ENCODE measurements at places on chromosomes 11 and 22.

- no peak for DNase-seq
Measured at GRCh38 chr22:37499027-37499707, 13.0 kb upstream of the MFNG start.

DNA sequence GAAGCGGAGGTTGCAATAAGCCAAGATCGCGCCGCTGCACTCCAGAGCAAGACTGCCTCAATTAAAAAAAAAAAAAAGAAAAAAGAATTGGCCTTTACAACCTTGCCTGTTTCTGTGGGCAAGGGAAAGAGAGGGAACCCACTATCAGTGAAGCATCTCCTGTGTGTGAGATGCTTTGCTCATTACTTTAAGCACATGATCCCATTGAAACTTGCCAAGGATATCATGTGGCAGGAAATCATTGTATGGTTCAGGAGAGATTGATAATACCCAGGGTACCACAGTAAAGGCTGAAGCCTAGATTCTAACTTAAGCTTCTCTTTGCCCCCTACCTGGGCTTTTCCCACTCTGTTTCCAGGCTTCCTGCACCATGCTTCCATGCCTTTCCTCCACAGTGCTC, 3.6 kb downstream of the LDLRAD3 start:
- no peak for DNase-seq

GRCh38 chr11:29268733-29269132, 748.1 kb downstream of the KCNA4 start:
- DNase-seq, result no peak

DNA sequence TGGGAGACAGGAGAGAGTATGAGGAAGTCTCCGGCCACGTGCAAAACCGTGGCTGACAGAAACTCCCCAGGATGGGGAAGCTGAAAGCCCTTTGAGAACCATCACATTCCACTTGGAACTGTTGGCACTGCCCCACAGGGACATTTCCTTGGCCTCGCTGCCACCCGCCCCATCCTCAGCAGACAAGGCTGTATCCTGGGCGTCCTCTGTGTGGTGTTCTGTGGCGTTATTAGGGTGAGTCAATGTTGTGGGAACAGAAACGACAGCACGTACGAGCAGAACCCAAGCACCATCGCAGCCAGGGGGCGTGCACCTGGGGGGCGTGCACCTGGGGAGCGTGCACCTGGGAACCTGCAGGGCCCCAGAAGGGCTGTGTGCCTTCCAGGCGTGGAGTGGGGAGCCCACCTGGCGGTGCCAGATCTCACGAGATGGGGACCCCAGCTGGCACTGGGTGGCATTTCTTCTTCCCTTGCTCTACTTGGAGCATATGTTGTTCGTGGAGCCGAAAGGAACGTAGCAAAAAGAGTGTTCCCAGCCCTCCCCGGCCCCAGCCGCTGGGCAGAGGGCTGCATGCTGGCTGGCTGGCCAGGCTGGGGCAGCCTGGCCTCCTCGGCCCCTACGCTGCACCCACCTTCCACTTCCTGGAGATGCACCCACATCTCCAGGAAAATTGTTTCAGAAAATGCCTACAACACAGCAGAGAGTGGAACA, 35.4 kb downstream of the NFAM1 start:
- no peak for DNase-seq

DNA sequence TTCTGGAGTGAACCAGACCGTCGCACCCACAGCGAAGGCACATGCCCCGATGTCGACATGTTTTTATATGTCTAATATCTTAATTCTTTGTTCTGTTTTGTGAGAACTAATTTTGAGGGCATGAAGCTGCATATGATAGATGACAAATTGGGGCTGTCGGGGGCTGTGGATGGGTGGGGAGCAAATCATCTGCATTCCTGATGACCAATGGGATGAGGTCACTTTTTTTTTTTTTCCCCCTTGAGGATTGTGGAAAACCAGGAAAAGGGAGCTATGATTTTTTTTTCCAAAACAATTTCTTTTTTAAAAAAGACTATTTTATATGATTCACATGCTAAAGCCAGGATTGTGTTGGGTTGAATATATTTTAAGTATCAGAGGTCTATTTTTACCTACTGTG, 49.2 kb upstream of the OR4B1 start:
- DNase-seq, result no peak

- DNase-seq, result no peak
Measured at GRCh38 chr11:76673176-76674142, 2.9 kb upstream of the LRRC32 start.

- no peak for DNase-seq
Measured at GRCh38 chr11:112404112-112404511, 143.5 kb upstream of the PLET1 start.

GRCh38 chr11:89495951-89496350, 4.8 kb upstream of the NOX4 start:
- no peak for DNase-seq

DNA sequence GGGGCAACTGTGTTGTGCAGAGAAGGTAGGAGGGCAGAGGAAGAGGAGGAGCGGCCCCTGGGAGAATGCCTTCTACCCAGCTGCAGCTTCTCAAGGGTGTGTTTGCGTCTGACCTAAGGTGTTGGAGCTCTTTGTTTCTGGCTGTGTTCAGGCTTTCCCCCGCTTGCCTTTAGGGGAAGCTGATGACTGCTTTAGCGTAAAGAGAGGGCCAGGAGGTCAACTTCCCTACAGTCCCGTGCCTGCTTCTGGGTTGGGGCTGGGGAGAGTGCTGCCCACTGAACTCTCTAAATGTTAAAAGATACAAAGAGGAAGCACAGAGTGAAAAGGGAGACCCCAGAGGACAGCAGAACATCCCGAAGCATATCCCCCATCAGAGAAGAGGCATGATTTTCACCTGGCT, 99.2 kb downstream of the PTPRJ start:
- DNase-seq, result no peak

DNA sequence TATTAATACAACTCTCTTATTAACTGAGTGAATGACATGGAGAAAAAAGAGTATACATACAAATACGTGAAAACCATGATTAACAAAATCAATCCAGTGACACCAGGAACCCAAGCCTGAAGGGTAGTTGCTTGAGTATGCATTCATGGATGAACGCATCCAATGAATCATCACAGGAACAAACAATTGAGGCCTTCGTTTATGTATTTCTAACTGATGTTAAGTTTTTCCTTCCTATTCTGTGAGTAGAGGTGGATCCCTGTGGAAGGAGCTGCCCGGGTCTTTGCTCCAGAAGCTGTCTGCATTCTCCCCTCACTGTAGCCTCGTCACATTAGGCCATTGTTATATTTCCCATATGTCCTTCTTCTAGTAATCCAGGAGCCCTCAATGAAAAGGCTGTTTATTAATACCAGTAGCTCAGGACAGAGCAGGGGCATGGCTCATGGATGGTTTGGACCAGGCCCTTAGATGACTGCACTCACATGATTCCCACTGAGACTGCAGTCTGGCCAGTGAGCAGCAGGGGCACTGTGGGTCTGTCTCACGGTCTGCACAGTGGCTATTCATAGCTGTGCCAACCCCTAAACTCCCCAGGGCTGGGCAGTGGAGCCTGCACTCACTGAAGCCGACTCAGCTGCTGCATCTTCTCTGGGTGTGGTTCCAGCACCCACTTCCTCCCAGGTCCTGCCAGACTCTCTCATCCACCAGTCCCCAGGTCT, 128.1 kb upstream of the TOP3B start:
- DNase-seq, result no peak

- peak; percentile 64 for DNase-seq
Measured at GRCh38 chr22:19397734-19398104, 33.8 kb downstream of the HIRA start.

DNA sequence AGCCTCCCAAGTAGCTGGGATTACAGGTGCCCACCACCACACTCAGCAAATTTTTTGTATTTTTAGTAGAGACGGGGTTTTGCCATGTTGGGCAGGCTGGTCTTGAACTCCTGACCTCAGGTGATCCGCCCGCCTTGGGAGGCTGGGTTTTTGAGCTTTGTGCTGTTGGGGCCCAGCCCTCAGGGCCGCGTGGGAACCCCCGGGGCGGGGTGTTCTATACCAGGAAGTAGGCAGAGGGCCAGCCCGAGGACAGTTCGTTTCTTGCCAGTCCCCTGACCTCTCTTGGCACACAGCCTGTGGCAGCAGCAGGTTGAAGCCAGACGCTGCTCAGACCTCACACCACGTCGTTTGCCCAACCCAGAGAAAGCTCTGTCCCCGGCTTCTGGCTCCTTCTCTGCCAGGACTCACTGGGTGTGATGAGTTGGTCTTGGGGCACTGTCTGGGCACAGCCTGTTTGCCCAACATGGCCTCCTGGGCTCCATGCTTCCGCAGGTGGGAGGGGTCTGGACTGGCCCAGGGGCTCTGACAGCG, 24.9 kb upstream of the CHKA start:
- DNase-seq, result peak; percentile 71

GRCh38 chr11:68146704-68147474, 25.7 kb upstream of the CHKA start:
- DNase-seq, result peak; percentile 83

DNA sequence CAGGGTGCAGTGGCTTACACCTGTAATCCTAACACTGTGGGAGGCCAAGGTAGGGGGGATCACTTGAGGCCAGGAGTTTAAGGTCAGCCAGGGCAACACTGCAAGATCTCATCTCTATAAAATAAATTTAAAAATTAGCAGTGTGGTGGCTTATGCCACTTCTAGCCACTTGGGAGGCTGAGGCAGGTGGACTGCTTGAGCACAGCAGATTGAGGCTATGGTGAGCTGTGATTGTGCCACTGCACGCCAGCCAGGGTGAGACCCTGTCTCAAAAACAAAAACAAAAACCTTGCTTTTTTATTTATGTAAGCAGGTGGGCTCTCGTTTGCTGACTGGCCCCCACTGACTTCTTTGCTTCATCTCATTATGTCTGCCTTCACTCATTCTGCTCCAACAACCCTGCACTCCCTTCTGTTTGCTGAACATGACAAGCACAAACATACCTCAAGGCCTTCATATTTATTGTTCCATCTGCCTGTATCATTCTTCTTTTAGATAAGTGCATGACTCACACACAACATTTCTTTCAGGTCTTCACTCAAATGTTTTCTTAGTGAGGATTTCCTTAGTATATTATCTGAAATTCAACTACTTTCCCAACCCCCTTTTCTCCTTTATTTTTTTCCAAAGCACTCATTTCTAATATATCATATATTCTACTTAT, 32.4 kb upstream of the CLNS1A start:
- DNase-seq, result no peak

GRCh38 chr11:76270389-76270788, 64.1 kb upstream of the WNT11 start:
- no peak for DNase-seq

GRCh38 chr22:35051791-35052190, 14.2 kb upstream of the ISX start:
- DNase-seq, result no peak

- DNase-seq, result no peak
Measured at GRCh38 chr11:27722953-27723344, 22.7 kb upstream of the BDNF start.

DNA sequence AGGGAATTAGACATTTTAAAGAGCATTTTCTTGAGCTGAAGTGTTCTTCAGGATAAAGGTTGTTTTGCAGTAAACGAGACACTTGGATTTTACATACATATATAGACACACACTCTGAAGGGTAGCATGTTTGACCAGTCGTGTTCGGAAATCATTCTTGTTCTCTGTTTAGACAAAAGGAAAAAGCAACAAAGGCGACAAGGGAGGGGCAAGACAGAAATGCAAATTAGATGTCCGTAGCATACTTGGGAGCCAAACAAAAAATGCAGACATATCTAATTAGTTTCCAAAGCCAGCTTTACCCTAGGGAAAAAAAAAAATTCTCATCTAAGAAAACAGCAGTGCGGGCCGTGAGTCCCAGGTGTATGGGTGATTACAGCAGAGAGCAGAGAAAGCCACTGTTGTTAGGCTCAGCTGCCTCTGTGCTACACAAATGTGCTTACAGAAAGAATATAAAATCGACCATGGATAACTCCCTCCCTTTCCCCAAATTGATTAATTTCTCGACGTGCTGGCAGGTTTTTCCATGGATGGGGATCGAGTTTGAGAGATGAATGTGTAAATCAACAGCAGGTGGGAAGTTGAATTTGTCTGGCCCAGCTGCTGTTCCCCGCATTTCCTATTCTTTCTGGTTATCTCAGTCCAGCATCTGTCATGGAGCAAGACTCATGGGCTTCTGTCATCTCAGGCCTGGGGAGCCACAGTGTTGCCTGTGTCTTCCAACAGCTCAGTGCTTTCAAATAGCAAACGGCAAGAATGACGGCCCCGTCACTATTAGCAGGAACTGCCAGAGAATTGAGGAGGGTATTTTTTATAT, 176.5 kb upstream of the TTC12 start:
- DNase-seq, result no peak

- no peak for DNase-seq
Measured at GRCh38 chr11:124799348-124800225, 619 bp downstream of the MSANTD2 start.

DNA sequence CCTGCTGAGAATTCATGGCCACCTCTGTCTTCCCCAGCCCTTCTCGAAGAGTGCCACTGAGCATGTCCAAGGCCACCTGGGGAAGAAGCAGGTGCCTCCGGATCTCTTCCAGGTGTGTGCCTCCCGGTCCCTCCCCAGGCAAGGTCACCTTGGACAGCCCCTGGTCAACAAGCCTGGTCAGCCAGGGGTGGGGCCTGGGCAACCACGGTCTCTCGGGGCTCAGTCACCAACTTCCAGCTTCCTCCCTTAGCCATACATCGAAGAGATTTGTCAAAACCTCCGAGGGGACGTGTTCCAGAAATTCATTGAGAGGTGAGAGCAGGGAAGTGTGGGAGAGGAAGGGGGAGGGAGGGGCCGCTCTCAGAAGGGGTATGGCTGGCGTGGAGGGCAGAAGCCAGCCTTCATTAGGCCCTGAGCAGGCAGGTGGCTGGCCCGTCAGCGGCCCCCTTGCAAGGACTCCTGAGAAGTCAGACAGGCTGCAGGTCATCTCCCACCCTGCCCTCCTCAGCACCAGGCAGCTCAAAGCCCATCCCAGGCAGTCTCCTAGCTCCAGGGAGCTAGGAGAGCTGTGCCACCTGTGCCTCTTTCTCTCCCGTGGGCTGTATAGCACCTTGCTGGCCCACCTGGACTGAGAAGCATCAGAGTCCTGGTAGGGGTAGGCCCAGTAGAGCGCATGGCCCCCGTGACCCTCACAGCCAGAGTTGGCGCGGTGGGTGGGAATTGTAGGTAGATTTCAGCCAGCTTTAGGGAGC, 9.3 kb upstream of the ANKRD13D start:
- no peak for DNase-seq

All from hematopoietic multipotent progenitor cell treated with erythropoietin and hydrocortisone succinate and interleukin-3 and kit ligand, for 17 days (in vitro differentiated cells).